ENCODE measurements at places on chromosomes 12 and 14.

DNA sequence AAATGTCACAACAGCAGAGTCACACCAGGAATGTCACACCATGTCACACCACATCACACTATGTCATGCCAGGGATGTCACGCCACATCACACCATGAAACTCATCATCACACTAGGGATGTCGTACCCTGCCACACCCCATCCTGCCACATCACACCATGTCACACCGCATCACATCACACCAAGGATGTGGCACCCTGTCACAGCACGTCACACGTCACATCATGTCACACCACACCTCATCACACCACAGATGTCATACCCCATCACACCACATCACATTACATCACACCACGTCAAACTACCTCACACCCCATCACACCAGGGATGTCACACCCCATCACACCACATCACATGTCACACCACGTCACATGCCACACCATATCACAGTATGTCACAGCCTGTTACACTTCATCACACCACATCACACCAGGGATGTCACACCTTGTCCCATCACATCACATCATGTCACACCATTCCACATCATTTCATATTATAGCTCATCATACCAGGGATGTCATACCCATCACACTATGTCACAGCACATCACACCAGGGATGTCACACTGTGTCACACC, 90.9 kb downstream of the TMEM121 start:
- DNase-seq: no peak

GRCh38 chr12:132495165-132495544, 5.2 kb downstream of the FBRSL1 start:
- DNase-seq: no peak

DNA sequence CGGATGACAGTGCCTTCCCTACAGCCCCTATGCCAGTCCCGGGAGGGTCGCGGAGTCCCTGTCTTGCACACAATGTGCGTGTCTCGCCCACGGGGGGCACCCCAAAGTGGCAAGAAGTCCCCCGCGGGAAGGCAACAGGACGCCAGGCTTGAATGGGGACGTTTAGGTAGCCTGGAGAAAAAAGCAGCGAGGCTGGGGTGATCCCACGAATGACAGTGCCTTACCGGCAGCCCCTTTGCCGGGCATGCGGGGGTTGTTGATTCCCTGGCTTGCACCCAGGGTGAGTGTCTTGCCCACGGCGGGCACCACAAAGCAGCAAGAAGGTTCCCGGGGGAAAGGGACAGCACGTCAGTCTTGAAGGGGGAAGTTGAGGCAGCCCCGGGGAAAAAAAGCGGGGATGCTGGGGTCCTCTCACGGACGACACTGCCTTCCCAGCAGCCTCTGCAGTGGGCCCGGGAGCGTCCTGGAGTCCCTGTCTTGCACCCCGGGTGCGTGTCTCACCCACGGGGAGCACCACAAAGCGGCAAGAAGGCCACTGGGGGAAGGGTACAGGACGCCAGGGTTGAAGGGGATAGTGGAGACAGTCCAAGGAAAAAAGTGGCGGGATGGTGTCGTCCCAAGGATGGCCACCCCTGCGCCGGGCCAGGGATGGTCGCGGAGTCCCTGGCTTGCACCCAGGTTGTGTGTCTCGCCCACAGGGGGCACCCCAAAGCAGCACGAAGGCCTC, 156.8 kb upstream of the ALG10B start:
- DNase-seq: no peak

- no peak for DNase-seq
Measured at GRCh38 chr12:65384240-65384639, 105.8 kb downstream of the MSRB3 start.

DNA sequence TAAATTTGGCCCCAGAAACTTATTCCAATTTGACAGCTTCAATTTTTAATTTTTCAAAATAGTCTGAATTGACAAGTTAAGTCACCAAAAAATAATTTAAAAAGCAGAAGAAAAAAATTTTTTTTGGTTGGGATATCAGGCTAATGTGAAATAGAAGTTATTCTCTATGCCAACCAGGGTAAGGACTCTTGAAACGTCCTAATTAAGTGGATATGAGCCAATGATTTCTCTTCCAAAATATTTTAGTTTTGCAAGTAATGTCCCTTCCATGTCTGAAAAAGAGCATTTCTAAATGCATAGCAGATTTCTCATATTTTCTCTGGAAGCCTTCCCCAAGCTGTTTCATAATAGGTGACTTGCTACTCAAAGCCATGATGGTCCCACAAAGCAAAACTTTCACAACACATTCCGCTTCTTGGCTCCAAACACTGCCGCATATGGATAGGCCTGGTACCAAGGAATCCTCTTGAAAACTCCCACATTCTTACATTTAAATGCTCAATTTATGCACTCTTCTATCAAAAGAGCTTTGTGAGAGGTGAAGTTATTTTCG, 65.1 kb downstream of the SIX6 start:
- DNase-seq: peak; percentile 44

GRCh38 chr14:76844223-76844622, 18.0 kb downstream of the LRRC74A start:
- DNase-seq: peak; percentile 58

DNA sequence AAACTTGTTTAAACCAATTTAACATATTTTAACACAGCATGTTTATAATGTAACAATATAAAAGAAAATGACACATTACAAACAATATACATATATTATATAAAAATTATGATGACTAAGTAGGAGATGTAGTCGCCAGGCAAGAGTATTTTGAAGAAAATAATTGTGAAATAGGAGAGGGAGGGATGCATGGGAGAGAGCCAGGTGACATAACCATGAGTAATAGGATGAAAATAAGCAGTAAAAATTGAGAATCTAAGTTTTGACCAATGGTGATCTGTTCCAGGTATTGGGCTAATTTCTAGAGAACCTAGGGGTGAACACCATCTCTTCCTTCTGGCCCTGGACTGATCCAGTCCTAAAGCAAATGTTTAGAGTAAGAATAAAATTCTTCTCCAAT, 315.2 kb upstream of the G2E3 start:
- DNase-seq: peak; percentile 85

DNA sequence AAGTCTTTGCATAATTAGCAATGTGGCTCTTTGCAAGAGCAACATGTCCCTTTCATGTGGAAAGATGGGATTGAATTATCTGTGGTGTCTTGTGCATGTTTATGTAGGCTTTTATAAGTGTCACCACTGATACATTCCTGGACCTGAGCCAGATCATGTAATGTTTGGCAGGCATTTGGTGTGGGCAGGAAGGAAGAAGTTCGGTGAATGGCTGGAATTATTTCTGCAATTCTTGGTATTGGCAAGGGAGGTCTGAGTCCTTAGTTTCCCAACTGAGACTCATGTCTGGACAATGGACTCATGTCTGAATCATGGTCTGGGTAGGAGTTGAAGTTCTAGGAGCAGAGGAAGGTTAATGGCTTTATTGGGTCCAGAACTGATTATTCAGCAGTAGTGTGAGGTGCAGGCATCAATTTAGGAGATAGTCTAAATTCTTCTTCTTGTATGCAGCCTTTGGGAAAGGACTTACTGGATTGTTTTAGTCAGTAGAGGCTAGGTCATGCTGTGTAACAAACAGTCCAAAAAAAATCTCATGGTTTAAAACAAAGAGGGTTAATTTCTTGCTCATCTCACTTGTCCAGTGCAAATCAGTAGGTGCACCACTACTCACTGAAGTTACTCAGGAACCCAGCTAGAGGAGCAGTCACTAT, 186.5 kb upstream of the LHX5 start:
- peak; percentile 3 for DNase-seq

DNA sequence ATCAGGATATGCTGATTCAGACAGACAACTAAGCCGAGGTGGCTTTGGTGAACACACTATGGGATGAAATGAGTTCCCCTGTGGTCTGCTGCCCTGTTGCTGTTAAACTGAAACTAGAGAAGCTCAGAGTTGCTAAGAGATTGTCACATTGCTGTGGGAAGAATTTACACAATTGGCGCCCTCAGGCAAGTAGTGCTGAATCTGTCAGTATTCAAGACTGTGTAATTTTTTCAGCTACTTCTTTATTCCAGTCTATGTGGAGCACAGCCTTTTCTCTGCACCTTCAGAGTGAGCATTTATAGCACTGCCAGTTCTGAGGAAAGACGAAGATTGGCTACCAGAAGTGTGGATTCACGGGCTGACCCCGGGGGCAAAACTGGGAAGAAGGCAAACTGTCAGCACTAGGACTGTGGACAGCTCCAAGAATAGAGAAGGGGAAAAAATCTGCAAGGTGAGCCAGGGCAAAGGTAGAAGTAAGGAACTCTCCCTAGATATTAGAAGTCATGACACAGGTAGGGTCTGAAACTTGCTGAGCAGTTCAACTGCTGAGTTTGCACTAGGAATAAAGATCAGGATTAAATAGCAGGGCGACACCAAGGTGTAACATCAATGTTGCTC, 218.8 kb upstream of the TMPO start:
- no peak for DNase-seq

DNA sequence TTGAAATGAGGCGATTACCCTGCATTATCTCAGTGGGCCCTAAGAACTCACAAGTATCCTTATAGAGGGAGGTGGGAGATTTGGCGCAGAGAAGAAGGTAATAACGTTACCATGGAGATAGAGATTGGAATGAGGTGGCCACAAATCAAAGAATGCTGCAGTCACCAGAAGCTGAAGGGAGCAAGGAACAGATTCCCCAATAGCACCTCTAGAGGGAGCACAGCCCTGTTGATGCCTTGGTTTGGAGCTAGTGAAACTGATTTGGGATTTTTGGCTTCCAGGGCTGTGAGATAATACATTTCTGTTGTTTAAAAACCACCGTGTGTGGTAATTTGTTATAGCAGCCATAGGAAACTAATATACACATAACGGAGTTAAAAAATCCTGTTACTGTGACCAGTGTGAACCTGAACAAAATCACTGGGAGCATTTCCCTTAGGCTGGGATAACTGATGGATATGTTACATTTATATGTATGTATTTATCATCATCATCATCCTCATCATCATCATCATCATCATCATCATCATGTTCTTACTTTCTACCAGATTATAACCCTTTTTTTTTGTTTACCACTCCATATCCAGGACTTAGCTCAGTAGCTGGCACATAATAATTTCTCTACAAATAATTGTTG, 100.3 kb downstream of the LIN7A start:
- DNase-seq: peak; percentile 71

GRCh38 chr12:132061641-132062430, 82.3 kb downstream of the DDX51 start:
- no peak for DNase-seq

GRCh38 chr14:46306267-46306666, 345.3 kb downstream of the RPL10L start:
- no peak for DNase-seq

DNA sequence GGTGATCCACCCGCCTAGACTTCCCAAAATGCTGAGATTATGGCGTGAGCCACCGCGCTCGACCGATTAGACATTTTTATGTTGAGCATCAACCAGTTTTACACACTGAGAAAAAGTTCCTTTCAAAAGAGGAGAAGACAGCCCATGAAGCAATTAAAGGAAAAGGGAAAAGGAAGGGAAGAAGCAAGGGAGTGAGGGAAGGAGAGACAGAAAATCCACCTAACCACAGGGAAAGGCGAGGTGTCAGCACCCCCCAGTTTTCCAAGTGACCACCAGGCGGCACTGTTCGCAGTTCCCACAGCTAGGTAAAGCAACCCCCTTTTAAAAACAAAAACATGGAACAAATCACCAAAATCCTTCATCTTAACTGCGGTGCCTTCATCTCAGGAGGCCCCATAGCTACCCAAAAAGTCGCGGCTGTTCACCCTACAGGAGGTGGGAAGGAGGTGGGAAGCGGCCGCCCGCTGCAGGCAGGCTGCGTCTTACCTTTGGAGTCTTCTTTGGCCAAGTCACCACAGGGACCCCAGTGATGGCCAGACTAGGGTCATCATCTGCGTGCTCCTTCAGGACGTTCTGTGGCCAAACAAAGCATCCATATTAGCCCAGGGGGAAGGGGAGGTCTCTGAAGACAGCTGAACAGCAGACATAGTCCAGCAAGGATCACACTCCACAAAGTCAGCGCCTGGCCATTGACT, 86.6 kb downstream of the KDM2B start:
- peak; percentile 24 for DNase-seq

DNA sequence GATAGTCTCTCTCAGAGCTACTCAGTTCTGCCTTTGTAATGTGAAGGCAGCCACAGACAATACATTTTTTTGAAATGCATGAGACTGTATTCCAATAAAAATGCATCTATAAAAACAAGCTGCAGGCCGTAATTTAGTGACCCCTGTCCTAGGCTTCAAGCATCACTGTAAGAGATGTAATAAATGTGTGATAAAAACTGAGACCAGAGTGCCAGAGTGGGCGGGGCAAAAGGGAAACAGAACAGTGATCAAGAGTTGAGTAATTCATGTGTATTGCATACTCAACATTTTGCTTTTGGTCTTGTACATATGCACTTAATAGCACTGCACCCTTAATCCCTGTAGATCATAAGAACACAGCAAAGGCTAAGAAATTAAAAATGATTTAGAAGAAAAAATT, 743.5 kb downstream of the DIO2 start:
- DNase-seq: peak; percentile 1

DNA sequence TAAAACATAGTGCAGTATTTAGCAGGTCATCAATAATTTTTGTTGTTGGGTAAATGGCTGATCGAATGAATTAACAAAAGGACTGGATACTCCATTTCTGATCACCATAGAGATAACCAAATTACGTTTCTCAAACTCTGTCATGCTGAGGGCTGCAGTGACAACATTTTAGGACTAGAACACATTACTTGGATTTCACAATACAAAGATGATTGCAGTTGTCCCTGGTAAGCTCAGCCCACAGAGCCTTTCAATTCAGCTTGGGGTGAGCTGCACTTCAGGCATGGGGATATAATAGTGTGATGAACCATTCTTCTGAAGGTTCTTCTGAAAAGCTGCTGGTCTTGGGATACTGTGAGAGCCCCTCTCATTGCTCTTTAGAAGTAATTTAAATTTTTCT, 74.3 kb downstream of the FAR2 start:
- peak; percentile 25 for DNase-seq

DNA sequence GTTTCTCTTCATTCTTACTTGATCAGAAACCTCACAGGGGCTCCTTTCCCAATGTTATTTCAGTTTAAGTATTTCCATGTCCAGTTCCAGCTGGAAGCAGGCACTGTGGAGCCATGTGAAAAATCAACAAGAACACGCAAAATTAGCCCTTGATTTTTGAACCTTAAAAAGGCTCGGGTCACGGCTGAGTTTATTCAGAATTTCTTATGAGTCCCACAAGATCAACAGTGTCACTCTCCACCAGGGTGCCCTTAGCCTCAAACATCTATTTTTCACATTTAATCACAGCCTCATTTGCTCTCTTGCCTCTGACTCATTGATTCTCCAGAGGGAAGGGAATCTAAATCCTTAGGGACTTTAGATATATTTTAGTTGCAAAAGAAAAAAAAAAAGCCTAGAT, 157.7 kb upstream of the AVPR1A start:
- DNase-seq: no peak

GRCh38 chr12:9378430-9378835, 170.2 kb upstream of the PZP start:
- DNase-seq: no peak

Data from iris pigment epithelial cell (primary cell).